ENCODE measurements at places on chromosomes 2 and 18.

- no peak for DNase-seq
These were observed 1146.6 kb downstream of the RPIA start for GRCh38 chr2:89837962-89838625.

DNA sequence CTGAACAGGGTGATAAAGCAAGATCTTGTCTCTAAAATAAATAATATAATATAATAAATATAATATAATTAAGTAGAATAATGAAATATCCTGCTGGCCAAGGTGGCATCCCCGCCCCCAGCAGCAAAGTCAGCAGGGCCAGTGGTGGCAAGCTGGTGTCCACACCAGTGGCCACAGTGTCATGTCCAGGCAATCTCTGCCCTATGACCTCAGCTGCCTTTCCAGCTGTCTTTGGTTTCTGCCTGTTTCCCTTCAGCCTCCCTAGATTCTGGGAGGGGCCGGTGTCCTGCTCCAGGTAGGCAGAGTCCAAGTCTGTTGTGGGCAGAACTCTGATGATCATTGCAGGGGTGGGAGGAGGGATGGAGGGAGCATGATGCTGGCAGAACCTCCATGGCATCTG lies 16.2 kb upstream of the STEAP3 start:
- DNase-seq: no peak

DNA sequence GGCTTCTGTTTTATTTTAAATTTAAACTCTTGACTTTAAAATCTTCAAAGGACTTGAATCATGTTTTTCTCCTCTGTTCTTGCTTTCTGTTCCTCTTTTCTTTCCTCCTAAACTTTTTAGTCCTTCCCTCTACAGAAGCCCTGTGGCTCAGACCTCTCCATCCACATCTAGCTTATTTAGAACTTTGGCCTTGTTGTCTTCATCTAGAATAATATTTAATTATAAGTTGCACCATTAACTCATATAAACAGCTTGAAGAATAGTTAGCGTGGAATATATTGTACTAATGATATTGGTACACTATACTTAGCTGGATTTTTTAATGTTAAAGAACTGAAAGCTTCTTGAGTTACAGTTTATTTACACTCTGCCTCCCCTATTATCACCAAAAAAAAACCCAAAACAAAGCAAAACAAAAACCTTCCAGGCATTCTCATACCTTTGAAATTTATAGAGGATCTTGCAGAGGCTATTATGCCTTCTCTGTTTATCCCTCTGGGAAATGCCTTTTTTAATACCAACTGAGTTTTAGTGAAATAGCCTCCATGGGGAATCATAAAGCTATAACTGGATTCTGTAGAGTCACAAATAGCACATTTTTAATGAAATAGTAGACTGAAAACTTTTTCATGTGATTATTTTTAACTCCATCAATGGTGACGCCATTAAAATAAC lies 9.2 kb upstream of the CCDC141 start:
- DNase-seq: no peak

DNA sequence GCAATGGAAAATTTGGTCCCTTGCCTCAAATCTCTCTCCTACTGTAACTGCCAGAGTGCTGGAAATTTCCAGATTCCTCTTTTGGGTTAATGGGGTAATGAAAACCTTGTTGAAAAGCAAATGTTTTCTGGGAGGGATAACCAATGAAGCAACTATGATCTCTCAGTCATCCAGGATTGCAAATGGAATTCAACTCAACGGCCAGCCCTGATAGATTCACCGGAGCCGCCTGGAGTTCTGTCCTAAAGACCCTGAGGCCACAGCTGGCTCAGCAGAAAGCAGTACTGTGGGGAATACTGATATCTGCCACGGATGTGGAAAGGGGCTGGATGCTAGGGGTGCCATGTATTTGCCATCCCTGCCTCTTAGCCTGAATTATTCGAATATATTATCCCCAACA lies 167.8 kb downstream of the NRP2 start:
- no peak for DNase-seq

- DNase-seq: no peak
These were observed 125.6 kb upstream of the DLX2 start for GRCh38 chr2:172228177-172228808.

DNA sequence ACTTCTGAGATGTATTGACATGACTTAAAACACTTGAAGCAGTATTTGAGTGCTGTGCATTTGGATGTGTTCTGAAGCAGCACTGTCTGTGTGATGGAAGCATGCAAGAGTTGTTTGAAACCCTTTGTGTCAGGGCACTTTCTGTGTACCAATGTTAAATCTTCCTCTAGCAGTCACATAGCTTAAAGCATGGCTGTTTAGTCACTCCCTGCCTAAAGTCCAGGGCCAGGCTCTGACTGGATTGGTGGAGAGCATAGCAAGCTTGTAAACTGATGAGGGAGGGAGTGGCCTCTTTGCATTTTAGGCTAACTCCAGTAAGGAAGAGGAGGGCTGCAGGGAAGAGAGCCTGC lies 73.5 kb downstream of the MYO1B start:
- DNase-seq: peak; percentile 62

DNA sequence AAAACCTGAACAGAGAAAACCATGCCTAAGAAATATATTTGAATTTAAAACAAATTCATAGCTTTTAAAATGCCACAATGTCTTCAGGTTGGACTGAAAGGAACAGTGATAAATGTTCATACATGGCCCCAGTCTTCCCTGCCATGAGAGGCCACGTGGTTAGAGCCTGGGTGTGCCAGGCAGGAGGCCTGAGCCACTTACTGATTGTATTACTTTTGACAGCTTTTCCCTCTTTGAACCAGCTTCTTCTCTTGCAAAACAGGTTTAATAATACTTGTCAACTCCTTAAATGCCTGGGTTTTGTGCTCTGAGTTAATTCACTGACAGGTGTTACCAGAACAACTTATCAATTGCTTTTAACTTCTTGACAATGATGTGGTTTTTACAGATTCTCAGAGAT lies 27.0 kb downstream of the RBKS start:
- DNase-seq: no peak

DNA sequence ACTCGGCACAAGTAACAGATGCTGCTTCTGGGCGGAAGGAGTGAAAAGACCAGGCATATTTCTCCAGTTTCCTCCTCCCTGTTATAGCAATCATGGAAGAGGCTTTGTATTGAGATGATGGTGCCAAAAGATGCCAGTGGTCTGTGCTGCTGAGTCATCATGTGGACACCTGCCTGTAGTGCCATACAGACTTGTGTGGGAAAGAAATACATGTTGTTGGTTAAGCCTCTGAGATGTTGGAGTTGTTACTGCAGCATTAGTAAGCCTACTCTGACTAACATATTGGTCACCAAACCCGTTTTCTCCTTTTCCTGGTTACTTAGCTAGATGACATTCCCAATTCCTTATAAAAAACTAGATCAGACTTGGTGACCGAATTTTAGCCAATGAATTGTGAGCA lies 356.9 kb downstream of the ZNF521 start:
- peak; percentile 94 for DNase-seq

- DNase-seq: peak; percentile 65
These were observed 807.0 kb downstream of the SLC4A3 start for GRCh38 chr2:220434385-220434784.

DNA sequence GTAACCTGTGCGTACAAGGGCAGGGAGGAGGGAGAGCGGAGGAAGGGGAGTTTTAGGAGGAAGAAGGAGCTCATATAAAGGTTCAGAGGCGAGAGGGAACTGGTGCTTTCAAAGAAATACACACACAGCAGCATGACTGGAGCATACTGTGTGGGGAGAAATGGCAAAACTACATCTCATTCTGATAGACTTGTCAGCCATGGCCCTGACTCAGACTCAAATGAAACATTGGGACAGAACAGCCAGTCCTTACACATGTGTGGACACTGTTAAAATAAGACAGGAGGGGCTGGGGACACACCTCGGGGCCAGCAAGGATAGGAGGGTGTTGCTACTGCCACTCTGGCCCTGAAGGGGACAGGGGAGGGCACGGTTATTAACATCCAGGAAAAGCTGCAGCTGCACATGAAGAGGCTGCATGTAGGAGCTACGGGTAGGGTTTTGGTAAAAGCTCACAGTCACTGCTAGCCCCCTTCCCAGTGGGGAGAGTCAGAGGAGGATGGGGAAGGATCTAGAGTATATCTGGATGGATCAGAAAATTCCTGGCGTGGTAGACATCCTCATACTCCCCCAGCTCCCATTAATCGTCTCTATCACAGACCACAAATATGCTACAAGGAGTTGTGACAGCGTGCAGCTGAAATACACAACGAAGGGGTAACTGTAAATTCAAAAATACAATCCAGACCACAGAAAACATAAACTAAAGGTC lies 110.5 kb downstream of the GATA6 start:
- DNase-seq: no peak

GRCh38 chr2:62774555-62775366 lies 69.2 kb downstream of the EHBP1 start:
- peak; percentile 80 for DNase-seq

- no peak for DNase-seq
These were observed 56.4 kb downstream of the NPAS2 start for GRCh38 chr2:100876231-100876860.

GRCh38 chr2:121969166-121969565 lies 213.7 kb downstream of the TSN start:
- DNase-seq: no peak

- DNase-seq: no peak
These were observed 104.7 kb upstream of the CD302 start for GRCh38 chr2:159902722-159903121.

- DNase-seq: no peak
These were observed 31.3 kb downstream of the COLEC12 start for GRCh38 chr18:468955-469790.

- peak; percentile 39 for DNase-seq
These were observed 112.5 kb upstream of the CREB1 start for GRCh38 chr2:207417301-207417718.

DNA sequence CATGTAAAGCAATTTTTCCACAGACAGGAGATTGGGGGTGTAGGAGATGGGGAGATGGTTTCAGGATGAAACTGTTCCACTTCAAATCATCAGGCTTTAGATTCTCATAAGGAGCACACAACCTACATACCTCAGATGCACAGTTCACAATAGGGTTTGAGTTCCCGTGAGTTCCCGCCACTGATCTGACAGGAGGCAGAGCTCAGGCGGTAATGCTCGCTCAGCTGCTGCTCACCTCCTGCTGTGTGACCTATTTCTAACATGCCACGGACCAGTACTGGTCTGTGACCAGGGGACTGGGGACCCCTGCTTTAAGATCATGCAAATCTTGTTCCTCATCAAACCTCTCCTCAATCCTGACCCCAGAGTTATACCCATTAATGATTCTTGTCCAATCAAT lies 70.1 kb downstream of the RPE start:
- no peak for DNase-seq

DNA sequence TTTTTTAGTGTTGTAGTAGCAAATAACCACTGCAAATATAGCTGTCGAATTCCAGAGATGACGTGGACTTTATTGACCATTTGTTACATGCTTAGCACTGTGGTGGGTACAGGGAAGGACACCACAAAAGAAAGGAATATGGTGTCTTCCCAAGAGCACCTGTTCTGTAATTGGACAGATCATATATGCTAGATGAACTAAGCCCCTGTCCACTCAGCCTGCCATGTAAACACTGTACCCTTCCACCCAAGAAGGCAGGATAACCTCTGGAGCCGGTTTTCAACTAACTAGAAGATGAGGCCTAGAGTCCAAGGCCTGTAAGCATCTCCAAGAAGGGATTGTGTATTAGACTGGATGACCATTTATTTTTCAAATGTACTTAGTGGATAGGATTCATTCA lies 44.1 kb downstream of the COX7A2L start:
- DNase-seq: no peak

DNA sequence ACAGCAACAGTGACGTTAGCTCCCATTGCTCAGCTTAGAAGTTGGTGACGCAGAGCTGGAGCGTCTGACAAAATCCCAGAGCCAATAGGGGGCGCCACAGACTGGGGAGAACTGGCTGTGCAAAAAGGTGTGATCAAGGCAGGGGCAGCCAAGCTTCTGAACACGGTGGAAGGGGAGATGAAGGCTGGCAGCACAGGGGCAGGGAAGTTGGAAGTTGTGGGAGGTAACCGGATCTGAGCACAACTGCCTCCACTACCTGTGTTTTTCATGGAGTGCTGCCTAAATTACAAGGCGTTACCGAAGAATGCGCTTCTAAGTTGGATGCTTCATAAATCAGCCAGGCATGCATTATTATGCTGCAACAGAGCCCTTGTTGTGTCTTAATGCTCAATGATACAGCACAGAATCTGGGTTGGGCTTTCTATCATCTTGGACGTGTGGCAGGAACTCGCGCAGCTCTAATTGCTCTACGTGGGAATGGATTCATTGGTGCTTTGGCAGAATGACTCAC lies 370.0 kb downstream of the SLC4A3 start:
- peak; percentile 38 for DNase-seq

GRCh38 chr18:74418023-74418422 lies 39.1 kb downstream of the DIPK1C start:
- DNase-seq: no peak

GRCh38 chr2:111703759-111704158 lies 180.2 kb downstream of the ANAPC1 start:
- DNase-seq: no peak

DNA sequence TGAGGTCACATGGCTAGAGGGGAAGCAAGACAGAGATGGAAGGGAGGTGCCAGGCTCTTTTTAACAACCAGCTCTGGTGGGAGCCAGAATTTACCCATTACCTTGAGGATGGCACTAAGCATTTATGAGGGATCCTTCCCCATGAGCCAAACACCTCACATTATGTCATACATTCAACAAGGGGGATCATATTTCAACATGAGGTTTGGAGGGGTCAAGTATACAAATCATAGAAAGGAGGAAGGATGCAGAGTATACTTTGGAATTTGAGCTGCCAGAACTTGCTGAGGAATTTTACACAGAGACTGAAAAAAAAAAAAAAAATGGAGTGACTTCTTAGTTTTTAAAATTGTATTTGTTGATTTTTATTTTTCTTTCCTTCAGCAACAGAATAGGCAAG lies 891.4 kb downstream of the CCDC85A start:
- peak; percentile 20 for DNase-seq

- no peak for DNase-seq
These were observed 251.2 kb downstream of the ACKR3 start for GRCh38 chr2:236820763-236821344.

GRCh38 chr2:215843579-215843978 lies 169.8 kb downstream of the MREG start:
- DNase-seq: peak; percentile 93

DNA sequence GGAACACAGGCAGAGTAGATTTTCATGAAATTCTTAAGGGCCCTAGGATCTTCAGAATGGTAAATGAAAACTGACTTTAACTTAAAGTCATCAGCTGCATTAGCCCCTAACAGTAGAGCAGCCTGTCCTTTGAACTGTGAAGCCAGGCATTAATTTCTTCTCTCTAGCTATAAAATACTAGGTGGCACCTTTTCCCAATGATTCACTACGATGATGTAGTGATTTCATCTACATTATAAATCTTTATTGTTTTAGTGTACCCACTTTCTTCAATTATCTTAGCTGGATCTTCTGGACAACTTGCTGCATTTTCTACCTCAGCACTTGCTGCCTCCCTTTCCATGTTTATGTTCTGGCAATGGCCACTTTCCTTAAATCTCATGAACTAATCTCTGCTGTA lies 290.5 kb downstream of the NOL4 start:
- no peak for DNase-seq

DNA sequence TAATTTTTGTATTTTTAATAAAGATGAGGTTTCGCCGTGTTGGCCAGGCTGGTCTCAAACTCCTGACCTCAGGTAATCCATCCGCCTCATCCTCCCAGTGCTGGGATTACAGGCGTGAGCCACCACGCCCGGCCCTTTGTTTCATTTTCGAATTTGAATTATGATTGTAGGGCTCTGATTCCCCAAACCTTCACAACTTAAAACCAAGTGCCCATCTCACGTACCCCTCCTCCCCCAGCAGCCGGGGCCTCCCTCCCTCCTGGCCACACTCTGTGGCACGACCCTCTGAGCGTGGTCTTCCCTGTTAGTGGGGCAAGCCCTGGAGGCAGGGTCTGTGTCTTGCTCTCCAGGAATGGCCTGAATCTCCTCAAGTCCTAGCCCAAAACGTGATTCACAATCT lies 166.5 kb downstream of the ASB1 start:
- no peak for DNase-seq
